Fibroblast of skin of scalp (primary cell): ENCODE measurements at places on chromosomes 2 and 18.

- no peak for DNase-seq
These were observed 245.8 kb downstream of the PAX3 start for GRCh38 chr2:222052934-222053367.

DNA sequence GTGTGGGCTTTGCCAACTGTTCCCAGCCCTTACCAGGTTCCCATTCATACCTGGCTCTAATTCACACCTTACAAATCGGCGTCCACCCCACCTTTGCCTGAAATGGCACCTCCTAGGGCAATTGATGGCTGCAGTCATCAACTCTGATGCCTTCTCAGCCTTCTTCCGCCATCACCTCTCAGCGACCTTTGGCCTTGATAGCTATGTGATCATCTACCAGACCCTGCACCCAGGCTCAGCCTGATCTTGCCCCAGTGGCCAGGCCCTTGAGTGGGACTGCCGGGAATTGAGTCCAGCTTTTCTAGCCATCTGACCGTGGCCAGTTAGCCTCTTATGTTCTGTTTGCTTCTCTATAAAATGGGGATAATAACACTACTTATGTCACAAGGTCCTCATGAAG, 32.5 kb downstream of the PSD4 start:
- DNase-seq: no peak

DNA sequence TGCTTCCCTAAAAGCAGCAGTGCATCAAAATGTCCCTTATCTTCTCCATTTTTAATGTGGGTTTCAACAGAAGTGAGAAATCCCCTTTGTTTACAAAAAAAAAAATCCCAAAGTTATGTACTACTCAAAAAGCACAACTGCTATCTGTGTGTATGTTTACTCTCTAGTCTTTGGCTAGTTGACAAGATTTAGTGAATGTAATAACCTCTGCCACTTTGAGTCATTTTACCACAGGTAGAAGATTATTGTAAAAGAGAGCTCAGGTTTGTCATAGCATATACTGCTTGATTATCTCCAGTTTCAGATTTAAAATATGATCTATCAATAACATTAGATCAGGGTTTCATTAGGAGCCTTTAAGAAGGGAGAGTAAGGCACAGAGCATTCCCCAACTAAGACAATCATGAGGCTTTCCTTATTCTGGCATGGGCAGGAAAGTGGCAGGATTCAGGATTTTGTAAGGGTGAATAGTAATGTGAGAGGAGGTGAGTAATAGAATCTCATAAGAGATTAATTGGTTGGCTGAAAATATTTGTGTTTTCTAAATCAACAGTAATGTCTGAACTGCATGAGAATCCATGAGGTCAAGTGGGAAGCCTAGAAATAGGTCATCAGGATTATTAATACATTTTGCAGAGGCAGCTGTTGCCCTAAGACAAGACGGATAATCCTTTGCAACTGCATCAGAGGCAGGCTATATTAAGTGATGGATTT, 1780.3 kb upstream of the LRRTM1 start:
- no peak for DNase-seq

DNA sequence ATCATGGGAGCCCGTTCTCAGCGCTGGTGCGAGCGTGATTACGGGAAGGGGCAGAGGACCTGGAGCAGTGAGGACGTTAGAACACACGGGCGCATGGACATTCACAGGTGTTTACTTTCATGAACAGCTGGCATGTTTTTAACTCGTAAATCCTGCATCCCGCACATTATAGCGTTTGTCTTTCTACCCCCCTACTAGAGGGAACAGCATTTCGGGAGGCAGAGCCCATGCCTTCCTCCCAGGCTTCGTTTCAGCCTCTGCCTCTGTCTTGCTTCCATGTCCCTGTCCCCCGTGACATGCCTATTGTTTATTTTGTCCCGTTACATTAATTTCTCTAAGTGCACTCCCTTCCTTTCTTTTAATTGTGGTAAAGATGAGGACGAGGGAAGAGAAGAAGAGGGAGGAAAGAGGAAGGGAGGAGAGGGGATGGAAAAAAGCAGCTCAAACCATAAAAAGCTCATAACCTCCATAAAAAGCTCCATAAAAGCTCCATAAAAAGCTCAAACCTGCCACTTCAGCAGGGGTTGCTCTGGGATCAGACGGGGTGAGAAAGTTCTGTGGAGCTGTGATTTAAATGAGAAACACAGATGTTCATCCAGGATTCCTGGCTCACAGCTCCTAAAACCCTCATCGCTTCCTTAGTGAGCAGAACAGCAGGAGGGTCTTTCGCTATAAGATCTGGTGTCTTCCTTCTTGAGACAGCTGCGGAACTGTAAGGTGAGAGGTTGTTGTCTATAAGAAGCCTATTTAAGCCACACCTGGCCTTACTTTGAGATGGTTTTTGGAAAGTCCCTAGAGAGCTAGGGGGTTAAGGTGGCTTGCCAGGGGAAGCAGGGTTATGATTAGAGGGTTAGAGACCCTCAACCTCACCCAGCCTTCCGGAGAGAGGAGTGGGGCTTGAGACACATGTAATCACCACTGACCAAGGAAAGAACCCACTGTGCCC, 66.6 kb upstream of the SNTG2 start:
- no peak for DNase-seq

DNA sequence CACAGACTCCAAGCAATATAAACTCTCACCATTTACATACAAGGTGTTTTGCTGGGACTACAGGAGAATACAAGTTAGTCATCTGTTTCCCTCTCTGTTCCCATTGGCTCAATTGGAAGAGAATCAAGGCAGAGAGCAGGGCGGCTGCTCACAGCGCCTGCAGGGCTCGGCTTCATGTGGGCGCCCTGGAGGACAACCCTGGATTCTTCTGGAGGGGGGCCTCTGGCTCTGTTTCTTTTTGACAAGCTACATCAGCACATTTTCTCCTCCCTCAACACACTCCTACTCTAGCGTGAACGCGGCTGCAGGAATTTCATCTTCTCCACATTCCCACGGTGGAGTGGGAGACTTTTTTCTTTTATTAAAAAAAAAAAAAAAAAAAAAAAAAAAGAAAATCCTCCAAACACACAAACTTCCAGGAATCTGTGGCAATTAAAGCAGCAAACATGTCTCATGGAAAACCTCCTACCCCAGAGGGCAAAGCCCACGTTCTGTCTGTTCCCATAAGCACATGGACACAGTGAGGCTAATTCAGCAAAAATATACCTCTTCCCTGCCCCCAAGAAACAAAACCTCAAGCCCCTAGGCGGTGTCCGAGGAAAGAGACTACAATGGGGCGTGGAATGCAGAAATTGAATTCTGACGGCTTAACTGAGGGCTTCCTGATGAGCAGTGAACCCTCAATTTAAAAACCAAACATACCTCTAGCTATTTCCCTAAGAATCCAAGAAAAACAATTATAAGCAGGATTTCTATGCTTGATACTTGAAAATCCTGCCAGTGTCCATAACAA, 50.6 kb downstream of the PARD6G start:
- DNase-seq: peak; percentile 67

GRCh38 chr2:97722227-97722626, 8.9 kb downstream of the ZAP70 start:
- DNase-seq: peak; percentile 40

DNA sequence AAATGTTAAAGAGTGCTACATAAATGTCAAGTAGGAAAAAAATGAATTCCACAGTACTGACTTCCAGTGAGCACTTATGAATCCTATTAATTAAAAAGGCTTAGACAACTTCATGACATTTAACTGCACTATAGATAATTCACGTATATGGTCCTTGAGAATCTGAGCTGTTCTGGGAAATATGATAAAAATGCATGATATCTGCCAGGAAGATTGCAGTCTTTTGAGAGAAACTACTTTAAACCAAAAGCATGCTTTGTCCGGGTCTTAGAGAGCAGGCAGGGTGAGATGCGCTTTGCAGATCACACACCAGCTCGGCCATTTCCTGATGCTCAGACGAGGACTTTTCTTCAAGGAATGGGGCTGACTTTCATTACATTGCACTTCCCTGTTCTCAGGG, 42.6 kb downstream of the CMPK2 start:
- peak; percentile 85 for DNase-seq

DNA sequence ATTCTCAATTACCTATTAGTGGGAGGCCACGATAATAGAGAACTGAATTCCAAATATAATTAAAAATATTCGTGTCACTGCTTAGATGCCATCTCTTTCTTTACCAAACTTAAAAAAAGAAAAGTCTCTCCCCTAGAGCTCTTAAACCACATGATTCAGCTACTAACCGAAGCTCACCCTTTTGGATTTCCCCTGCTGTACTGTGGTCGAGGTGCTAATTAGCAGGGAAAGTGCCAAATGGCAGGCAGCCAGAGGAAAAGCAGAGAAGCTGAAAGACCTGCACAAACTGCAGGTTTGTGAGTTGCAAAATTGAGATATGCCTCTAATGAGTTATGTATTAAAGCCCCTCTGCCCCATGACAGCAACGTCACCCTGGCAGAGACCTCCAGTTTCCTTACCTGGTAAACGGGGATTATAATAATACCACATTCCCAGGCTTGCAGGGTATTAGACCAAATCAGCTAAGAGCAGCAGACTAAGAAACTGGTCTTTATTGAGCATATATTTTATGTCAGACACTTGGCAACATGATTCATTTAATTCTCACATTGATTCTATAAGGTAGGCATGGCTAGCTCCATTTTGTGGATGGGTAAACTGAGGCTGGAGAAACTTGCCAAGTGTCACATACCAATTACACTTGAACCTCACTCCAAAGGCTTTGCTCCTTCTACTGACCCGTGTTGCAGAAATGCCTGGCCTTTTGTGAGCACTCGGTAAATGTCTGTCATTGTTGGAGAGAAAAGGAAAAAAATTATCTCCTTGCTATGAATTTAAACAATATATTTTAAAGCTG, 259.7 kb downstream of the LPIN1 start:
- DNase-seq: peak; percentile 79

DNA sequence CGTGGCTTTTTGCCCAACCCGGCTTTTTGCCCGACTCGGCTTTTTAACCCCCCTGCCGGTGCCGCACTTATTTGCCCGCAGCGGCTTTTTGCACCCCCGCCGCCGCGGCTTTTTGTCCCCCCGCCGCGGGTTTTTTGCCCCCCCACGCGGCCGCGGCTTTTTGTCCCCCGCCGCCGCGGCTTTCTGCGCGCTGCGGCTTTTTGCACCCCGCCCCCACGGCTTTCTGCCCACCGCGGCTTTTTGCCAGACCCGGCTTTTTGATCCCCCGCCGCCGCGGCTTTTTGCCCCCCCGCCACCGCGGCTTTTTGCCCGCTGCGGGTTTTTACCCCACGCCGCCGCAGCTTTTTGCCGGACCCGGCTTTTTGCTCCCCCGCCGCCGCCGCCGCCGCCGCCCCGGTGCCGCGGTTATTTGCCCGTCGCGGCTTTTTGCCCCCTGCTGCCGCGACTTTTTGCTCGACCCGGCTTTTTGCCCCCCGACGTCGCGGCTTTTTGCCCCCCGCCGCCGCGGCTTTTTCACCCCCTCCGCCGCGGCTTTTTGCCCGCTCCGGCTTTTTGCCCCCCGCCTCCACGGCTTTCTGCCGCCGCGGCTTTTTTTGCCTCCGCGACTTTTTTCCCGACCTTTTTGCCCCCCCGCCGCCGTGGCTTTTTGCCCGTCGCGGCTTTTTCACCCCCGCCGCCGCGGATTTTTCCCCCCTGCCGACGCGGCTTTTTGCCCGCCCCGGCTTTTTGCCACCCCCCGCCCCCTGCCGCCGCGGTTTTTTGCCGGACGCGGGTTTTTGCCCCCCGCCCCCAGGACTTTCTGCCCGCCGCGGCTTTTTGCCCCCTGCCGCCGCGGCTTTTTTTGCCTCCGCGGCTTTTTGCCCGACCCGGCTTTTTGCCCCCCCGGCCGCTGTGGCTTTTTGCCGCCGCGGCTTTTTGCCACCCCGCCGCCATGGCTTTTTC, 2786.5 kb downstream of the RPIA start:
- peak; percentile 18 for DNase-seq

DNA sequence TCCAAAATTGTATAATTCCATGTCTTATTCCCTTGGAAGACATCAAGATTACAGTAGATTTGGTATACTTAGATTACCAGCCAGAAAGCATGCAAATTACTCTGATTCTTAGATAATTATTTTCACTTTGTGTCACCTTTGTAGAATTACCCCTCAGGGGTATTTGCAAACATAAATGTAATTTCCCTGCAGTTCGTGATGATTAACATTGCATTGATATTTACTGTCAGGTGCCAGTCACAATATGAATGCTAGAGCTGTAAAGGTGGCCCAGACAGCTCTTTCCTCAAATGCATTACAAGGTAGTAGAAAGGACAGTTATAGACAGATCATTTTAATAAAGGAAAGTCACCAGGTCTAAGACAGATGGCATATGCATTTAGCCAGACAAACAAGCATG, 1537.5 kb upstream of the PIK3C3 start:
- no peak for DNase-seq

DNA sequence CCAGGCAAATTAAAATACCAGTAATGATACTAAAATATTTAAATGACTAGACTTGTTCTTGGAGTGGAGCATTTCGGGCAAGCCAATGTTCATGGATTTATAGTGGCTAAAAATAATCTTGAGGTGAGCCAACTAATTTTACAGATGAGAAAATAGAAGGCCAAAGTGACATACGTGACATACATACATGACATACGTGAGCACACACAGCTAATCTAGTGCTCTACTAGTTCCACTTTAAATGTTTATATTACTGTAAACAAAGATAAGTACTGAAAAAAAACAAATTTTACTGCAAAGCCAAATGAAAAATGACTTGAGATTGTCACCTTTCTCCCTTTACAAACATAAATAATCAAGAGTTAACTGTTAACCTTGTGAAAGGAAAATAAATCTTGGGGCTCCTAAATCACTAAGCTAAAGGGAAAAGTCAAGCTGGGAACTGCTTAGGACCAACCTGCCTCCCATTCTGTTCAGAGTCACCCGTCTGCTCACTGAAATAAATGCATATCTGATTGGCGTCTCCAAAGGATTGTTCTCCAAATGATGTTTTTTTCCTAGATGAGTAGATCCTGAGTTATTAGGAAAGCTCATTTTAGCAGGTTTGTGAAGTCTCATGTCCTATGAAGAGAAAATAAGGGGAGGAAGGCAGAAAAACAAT, 96.7 kb downstream of the PMS1 start:
- DNase-seq: no peak

DNA sequence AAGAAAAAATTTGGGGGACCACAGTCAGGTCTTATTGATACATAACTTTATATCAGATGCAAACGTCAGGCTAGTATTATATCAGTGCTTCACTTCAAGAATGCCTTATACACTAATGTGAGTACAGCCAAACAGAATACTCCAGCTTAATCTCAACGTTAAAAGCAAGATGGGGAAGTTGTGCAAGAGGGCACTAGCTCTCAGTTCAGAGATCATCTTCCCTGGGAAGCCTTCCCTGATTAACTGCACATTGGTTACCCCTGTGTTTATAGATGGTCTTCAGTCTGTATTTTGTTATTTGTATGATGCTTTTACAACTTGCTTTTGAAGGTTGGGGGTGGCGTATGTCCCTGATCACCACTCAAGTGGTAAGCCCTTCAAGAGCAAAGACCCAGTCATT, 11.4 kb downstream of the EPAS1 start:
- no peak for DNase-seq
